Colonic mucosa (tissue), 4 donors: ENCODE measurements at places on chromosomes 6 and 20. TPM values are rescaled to one million over a fixed set of nuclear protein-coding genes. Genes with fewer than 3 reads are reported as not detected.

DNA sequence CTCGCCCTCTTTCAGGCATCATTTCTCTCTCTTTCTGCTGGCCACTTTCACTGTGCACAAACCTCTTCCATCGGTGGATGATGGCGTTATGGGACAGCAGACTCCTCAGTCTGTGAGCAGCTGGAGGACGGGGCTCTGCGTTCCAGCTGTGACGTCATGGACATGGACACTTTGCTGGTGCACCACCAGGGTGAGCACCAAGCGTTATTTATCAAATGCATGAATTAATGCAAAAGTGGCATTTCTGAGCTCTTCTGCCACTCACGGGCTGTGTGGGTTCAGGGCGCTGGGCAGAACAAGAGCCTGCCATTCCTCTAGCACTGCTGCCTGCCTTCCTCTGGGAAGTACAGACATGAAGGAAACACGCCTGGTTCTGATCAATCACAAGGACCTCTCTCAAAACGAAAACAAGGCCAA, 82.9 kb upstream of the MPC1 start:
- DNase-seq = no peak

LBP gene
- not detected for total RNA-seq

SSTR4 gene
- not detected for total RNA-seq

- DNase-seq = peak; percentile 44
Observed at GRCh38 chr6:138227316-138227781, 9.1 kb upstream of the PBOV1 start.

- no peak for DNase-seq
Observed at GRCh38 chr6:44868910-44869309, 459.2 kb upstream of the RUNX2 start.

PAX1 gene
- not detected for total RNA-seq

APCDD1L gene
- 1.0 TPM for total RNA-seq

DNA sequence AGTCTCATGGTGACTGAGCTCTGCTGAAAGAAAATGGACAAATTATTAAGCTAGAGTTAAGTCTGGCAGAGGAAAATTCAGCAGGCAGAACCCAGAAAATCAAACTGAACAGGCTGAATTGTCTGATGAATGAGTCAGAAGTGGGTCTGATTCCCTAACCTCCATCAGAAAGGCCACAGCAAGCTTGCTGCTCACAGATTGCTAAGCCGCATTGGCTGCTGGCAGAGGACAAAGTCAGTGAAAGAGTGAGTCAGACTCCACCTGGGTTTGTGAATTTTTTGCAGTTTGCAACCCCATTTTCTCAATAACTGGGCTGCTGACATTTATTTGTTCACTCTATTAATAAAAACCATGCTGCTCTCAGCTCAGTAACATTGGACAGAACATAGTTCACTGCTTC, 191.3 kb downstream of the EPM2A start:
- DNase-seq = no peak

BPIFA1 gene
- not detected for total RNA-seq

DNA sequence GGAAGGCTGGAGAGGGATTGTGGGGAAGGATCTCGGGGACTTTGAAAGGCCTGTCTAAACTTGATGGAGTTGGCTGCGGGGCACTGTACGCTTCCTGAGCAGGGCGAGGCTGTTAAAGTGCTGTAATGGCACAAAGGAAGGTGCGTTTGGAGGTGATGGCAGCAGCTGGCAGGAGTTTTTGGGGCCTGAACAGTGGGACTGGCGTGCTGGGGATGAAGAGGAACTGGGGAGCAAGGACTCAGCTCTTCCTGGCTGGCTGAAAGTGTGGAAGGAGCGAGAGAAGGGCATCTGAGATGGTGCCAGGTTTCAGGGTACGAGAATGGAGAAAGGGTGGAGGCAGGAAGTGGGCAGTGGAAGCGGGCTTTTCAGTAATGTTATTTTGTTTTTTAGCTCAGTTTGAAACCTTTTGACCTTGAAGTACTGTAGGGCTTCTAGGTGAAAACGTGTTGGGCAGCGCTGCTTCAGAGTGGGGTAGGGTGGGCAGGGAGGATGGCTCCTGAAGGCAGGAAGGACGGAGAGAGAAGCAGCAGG, 8.0 kb downstream of the TMEM181 start:
- no peak for DNase-seq

DNA sequence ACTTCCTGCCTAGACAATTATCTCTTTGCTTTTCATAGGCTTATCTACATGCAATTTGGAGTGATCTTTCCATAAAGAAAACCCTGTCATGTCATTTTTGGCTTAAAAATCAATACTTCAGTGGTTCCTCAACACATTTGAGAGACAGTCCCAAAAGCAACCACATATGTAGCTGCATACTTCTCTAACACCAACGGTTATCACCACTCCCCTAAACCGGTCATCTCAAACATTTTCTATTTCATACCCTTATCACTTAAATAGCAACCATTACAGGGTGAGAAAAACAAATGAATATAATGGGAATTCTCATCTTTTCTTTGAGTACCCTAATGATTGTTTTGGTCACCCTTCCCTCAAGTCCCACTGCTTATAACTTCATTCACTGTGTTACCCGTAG, 5.1 kb downstream of the GLO1 start:
- DNase-seq = no peak

DNA sequence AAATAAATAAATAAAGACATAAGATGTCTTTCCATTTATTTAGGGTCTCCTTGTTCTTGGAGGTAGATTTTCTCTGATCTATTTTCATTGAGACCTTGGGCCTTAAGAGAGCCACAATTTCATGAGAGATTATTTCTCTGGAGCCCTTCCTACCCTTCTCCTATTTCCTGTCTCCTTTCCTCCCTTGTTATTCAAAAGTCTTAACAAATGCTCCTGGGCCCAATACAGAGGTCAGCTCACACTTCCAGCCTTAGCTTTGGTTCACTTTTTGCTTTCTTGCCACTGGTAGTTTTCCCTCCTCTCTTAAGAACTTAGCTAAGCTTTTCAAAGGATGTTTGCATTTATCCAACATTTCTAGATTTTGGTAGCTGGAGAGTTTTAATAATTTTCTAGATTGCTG, 44.0 kb downstream of the PTPRA start:
- DNase-seq = no peak

- peak; percentile 36 for DNase-seq
Observed at GRCh38 chr20:46021361-46022359, 7.4 kb upstream of the SLC12A5 start.

GRCh38 chr20:53937929-53938367, 132.4 kb downstream of the BCAS1 start:
- DNase-seq = no peak

RGS17 gene
- 0.53 TPM for total RNA-seq

GRCh38 chr20:54017846-54018245, 52.5 kb downstream of the BCAS1 start:
- DNase-seq = no peak

- DNase-seq = no peak
Observed at GRCh38 chr6:148535976-148536375, 193.3 kb downstream of the SASH1 start.

GRCh38 chr20:19828232-19828631, 70.2 kb downstream of the RIN2 start:
- peak; percentile 18 for DNase-seq

CD109 gene
- 4.5 TPM for total RNA-seq

DNA sequence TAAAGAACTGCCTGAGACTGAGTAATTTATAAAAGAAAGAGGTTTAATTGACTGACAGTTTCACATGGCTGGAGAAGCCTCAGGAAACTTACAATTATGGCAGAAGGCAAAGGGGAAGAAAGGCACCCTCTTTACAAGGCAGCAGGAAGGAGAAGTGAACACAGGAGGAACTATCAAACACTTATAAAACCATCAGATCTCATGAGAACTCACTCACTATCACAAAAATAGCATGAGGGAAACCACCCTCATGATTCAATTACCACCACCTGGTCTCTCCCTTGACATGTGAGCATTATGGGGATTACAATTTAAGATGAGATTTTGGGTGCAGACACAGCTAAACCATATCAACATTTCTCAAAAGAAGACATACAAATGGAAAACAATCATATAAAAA, 266.3 kb downstream of the EPM2A start:
- DNase-seq = no peak

- DNase-seq = peak; percentile 89
Observed at GRCh38 chr6:157989541-157990289, 8.1 kb downstream of the SYNJ2 start.

DNA sequence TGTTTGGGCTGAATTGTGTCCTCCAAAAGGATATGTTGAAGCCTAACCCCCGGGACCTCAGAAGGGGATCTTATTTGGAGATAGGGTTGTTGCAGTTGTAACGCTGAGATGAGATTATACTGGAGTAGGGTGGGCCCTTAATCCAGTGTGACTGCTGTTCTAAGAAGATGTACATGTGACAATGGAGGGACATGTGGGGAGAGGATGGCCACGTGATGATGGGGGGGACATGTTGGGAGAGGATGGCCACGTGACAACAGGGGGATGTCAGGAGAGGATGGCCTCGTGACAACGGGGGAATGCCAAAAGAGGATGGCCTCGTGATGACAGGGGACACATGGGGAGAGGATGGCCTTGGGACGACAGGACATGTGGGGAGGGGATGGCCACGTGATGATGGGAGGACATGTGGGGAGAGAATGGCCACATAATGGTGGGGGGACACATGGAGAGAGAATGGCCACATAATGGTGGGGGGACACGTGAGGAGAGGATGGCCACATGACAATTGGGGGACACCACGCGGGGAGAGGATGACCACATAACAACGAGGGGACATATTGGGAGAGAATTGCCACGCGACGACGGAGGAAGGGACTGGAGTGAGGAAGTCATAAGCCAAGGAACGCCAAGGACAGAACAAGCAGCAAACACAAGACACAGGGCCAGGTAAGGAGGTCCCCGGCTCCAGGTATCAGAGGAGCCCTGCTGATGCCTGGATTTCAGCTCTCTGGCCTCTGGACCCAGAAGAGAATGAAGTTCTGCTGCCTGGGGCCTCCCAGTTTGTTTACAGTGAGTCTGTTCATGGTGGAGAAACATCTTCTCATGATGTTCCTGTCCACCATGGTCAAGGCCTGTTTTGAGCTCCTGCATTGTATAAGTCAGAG, 29.2 kb downstream of the SYNJ2 start:
- no peak for DNase-seq

GRCh38 chr20:36061754-36062153, 92.8 kb upstream of the EPB41L1 start:
- DNase-seq = no peak

DNA sequence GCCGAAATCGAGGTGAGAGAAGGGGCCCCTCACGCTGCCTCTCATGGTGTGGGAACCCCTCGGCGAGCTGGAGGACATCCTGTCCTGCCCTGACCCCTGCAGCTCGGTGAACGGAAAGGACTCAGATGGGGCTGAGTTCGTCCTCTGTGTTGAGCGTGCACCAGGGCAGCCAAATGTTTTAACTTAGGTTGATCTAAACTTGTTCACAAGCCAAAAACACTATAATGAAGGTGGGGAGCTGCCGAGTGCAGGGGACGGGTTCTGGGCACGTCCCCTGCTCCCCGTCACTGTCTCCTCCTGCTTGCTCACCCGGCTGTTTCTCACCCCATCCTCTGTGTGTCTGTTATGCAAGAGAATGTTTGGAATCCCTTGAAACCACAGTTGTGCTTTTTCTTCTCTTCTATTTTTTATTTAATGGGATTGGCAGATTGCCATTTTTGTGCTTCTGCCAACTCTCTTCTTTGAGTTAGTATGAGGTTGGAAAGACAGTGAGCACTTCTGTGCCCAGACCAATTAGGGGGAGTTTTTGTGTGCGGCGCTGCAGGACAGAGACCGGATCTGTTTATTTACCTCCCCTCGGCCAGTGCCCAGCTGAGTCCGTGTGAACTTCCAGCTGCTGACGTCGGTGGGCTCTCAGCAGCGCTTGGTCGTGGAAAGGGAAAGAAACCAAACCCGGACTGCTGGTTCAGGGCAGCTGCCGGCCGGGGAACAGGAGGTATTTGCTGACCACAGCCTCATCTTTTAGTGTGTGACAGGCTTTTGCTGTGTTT, 158.1 kb downstream of the DTNBP1 start:
- DNase-seq = peak; percentile 39

GRCh38 chr20:58634521-58635278, 16.4 kb upstream of the STX16 start:
- DNase-seq = no peak

DNA sequence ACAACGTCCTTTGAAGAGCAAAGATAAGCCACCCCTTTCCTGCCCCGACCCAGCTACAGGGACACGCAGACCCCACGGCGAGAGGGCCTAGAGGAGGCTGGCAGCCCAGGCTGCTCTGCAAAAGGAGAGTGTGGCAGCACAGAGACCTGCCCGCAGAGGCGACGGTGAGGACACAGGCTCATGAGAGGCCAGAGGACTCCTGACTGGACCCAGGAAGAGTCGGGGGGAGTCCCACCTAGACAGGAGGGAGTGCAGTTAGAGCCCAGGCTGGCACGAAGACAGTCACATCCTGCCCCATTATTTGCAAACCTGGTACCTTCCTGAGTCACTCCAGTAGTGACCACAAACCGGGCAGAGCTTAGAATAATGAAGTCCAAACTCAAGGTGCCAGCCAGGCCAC, 227.7 kb upstream of the CDH4 start:
- DNase-seq = no peak

DNA sequence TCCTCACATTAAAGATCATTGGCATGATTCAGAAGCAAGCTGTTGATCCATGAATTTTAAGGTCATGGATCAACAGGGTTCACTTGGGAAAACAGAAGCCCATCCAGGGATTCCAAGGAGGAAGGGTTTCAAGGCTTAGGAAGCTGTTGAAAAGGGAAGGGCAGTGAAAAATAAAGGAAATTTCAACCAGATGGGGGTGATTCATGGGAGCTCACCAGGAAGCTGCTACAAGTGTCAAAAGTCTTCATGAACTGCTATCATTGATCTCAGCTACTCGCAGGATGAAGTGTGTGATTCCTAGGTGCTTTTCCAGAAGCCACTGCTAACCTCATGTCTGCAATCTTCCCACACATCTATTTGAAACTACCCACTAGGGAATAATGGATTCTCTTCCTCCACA, 26.2 kb downstream of the ADTRP start:
- no peak for DNase-seq

DNA sequence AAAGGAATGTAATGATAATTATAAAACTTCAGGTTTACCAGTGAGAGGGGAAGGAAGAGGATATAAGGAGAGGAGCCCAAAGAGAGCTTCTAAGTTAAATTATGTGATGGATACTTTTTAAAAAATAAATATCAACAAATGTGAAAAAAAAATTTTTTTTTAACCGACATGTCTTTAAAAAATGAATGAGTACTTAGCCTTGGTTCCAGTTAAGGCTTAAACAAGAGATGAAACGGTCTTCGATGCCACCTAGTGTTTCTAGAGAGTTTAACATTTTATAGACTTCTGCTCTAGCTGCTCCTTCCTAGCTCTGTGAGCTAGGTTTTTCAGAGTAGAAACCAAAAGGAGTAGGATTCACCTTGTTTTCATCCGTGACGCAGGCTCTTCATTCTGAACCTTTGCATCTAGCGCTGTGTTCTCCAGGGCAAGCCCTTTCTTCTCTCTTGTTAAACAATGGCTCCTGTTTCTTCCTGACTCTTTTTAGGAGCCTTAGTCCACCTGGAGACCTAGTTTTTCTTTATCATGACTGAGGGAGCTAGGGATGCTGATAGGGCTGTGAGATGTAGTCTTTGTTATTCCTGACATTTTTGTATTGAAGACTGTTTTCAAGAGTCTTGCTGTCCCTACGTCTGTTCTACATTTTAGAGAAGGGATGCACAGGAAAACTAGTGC, 42.4 kb upstream of the GNRH2 start:
- no peak for DNase-seq
